Astrocyte of the hippocampus (primary cell): ENCODE measurements at places on chromosomes 16 and 17.

DNA sequence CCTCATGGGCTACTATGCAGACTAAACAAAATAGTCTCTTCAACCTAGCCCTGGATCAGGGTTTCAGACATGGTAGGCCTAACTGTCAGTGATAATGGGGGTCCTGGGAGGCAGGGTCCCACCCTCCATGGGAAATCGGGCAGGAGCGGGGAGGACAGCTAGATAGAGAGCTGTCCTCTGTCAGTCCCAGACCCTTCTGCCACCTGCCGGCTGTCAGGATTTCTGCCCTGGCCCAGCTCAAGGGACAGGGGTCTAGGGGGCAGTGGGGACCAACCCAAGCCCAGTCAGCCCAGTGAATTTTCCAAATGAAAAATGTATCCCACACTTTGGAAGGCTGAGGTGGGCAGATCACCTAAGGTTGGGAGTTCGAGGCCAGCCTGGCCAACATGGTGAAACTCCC lies 5.3 kb downstream of the CA7 start:
- DNase-seq: no peak

- peak; percentile 64 for DNase-seq
Observed at GRCh38 chr16:58843675-58844074, 109.6 kb upstream of the GOT2 start.

DNA sequence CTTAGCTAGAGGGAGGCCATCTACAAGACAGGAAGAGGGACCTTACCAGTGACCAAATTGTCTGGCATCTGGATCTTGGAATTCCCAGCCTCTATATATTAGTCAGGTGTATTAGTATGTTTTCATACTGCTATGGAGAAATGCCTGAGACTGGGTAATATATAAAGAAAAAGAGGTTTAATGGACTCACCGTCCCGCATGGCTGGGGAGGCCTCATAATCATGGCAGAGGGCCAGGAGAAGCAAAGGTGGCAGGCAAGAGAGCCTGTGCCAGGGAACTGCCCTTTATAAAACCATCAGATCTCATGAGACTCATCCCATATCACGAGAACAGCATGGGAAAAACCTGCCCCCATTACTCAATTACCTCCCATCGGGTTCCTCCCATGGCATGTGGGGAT lies 500.2 kb downstream of the SHISA9 start:
- no peak for DNase-seq

- DNase-seq: peak; percentile 44
Observed at GRCh38 chr17:73396431-73397277, 84.9 kb upstream of the CDC42EP4 start.

DNA sequence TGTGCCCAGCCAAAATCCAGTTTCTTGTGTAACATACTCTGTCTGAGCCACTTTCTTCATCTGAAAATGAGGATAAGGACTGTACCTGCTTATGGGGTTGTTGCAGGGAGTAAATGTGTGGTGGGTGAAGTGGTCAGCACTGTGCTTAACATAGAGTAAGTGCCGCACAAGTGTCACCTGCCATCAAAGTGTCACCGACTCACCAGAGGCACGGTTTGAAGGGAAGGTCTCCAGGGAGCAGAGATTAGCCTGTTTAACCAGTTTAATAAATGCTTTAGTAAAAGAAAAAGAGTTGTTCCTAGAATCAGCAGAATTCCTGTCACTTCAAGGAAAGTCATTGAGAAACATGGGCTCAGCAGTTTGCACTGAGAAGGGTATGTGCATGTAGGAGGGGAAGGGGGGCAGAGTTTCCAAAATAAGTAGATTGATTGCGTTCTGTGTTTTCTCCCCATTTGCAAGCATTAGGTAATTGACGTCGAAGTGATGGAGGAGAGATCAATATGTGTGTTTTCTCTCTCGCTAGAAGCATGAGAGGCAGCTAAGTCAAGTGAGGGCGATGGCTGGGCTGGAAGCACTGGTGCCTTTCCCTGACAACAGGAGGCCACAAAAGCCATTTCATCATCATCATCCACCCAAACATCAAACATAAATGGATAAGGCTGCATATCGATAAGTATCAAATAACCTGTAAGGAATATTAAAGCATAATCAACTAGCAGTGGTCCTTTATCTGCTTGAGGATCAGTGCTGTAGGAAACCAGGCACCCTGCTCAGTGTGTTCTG lies 19.1 kb downstream of the FAM20A start:
- DNase-seq: no peak

- DNase-seq: peak; percentile 10
Observed at GRCh38 chr17:11240841-11241610, at the start of gene SHISA6. Gene SHISA6 (plus strand): TSS chr17:11241213.

- no peak for DNase-seq
Observed at GRCh38 chr16:259814-260253, 15.9 kb downstream of the RGS11 start.

DNA sequence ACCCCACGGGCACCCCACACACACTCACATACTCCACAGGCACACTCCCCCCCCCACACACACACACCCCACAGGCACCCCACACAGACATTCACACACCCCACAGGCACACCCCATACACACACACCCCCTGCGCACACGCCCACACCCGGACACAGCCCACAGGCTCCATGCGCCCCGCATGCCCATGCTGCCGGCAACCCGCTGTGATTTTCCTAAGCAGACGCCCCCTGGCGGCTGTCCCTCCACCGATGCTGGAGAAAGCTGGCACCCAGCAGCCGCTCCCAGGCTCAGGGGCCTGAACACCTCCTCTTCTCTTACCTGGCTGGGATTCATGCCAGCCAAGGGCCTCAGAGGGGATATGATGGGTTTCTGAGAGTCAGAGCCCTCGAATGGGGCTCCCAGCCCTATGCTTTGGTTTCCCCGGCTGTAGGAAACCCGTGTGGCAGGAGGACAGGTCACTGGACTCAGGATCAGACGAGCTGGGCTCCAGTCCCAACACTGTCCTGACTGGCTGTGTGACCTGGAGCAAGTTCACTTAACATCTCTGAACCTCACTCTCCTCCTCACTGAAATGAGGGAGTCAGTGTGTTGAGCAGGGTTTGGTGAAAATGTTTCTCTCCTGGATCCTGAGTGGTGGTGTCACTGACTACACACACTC lies 19.6 kb upstream of the TNFRSF13B start:
- peak; percentile 86 for DNase-seq

DNA sequence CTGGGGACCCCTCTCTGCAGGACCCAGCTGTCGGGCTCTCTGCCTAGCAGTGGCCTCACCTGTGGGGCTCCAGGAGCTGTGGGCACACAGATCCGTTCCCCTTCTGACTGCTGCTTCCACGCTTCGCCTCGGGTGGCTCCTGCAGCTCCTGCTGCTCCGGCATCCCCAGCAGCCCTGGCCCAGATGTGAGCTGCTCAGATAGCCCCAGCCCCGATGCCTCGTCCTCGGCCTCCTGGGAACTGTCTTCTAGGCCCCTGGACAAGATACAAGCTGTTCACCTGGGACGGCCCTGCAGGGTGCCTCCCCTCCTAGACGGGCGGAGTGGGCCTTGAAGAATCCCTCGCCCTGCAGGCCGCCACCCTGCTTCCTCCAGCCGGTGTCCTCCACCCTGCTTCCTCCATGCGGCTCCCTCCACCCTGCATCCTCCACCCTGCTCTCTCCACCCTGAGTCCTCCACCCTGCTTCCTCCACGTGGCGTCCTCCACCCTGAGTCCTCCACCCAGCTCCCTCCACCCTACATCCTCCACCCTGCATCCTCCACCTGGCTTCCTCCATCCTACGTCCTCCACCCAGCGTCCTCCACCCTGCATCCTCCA lies 11.0 kb downstream of the EMC6 start:
- DNase-seq: no peak
